Effector memory CD8-positive, alpha-beta T cell (primary cell): ENCODE measurements at places on chromosomes 4 and X.

DNA sequence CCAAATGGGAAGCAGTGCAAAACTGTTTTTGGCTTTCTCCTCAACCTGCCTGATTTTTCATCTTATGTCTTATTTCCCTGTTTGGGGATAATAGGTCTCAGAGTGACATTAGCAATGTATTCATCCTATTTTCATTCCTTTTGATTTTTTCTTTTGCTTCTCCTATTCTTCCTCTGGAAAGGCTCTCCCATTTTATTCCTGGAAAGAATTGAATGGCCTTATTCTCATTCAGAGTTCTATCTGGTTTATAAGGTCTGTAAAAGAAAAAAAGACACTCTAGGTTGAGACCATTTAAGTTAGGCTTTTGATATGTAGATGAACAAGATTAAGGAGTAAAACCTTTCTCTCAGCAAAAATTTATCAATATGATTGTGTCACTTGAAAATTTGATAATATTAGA lies 27.8 kb upstream of the ALB start:
- DNase-seq: no peak

DNA sequence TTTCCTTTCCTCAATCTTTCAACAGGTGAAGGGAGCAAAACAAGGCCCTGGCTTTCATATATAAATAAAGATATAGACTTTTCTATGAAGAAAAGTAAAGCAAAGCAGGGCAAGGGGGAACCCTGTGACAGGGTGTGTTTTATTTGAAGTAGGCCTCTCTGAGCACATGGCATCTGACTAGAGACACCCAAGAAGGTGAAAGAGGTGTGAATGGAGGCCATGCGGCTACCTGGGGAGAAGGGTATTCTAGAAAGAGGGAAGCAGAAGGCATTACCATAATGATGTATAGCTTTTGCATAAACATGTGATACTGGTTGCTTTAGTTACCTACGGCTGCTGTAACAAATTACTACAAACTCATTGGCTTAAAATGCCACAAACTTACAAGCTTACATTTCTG lies 75.8 kb downstream of the DHX15 start:
- DNase-seq: no peak

- no peak for DNase-seq
These were observed 239.7 kb upstream of the PGRMC2 start for GRCh38 chr4:128527351-128527750.

DNA sequence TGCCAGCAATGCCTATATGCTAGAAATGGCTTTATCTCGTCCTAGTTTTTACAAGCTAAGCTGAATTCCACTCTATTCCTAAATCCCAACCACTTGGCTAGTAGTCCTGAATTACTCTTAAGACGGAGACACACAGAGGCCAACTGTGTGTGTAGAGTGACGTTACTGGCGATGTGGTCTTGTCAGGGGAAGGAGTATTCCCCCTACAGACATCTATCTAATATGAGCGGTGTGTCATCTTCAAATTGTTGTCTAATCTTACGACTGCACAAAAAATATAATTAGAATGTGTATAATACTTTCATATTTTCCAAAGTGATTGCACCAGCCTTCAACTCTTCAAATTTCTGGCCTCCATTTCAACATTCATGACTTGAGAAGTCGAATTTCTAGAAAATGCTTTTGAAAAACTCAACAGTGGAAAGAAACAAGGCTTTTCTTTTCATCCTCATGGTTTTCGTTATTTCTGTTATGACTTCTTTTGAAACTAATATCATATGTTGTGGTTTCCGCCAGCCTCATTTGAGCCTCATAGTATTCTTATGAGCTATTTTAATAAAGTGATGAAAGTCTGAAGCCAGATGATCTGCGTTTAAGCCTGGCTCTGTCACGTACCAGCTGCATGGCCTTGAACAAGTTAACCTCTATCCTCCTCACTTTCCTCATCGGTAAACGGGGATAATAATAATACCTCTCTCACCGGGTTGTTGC lies 132.3 kb downstream of the SOWAHB start:
- no peak for DNase-seq

GRCh38 chrX:39438603-39439602 lies 637.6 kb downstream of the MID1IP1 start:
- no peak for DNase-seq

GRCh38 chr4:143195581-143195980 lies 10.9 kb downstream of the USP38 start:
- DNase-seq: no peak

DNA sequence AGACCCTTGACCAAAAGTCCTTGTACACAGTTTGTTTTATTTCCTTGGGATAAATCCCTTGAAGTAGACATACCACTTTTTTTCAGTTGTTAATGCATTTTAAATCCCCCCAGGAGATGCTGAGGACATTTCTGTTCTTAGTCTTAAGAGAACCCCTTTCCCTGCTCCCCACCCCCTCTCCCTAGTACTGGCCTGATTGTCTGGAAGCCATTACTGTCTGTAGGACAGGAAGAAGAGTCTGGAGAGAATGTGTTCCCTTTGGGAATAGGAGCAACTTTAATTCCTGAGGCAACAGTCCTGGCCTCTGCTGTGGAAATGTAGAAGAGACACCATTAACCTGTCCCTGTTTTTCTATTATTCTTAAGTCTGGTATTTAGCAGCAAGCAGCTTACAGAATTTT lies 52.3 kb upstream of the TMEM131L start:
- DNase-seq: no peak

DNA sequence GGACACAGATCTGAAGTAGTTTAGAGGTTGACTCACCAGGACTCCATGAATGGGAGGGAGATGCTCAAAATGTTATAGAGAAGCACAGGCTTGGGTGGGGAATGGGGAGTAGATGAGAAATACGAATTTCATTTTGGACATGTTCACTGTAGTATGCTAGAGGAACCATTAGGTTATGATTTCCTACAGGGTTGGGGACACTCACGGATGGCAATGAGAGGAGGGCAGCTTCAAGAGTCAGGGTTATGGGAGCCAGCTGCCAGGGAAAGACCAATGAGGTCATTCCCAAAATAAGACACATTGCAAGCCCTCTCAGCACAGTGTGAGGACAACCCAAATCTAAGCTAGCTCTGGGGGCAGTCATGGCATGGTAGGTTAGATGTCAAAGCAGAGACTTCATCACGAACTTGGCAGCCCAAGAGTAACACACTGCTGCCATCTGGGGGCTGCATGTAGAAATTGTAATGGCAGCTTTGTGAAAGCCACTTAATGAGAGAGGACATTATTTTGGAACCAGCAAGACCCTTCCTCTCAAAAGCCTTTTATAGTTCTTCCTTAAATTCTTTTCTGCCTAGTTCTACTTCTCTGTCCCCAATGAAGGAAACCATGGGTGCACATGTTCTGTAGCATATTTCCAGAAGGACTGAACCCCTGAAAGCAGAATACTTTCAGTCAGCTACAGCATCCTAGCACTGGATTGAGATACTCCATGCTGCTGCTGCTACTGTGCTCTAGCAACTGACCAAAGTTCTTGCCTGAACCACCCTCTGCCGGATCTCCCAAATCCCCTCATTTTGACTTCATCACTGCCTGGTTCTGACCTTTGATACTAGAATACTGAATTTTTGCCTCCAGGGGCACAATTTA lies 16.2 kb upstream of the ZCCHC12 start:
- no peak for DNase-seq

- no peak for DNase-seq
These were observed 159.3 kb upstream of the GALNT7 start for GRCh38 chr4:173009129-173009823.

GRCh38 chrX:13094374-13094773 lies 50.0 kb upstream of the FAM9C start:
- DNase-seq: no peak

DNA sequence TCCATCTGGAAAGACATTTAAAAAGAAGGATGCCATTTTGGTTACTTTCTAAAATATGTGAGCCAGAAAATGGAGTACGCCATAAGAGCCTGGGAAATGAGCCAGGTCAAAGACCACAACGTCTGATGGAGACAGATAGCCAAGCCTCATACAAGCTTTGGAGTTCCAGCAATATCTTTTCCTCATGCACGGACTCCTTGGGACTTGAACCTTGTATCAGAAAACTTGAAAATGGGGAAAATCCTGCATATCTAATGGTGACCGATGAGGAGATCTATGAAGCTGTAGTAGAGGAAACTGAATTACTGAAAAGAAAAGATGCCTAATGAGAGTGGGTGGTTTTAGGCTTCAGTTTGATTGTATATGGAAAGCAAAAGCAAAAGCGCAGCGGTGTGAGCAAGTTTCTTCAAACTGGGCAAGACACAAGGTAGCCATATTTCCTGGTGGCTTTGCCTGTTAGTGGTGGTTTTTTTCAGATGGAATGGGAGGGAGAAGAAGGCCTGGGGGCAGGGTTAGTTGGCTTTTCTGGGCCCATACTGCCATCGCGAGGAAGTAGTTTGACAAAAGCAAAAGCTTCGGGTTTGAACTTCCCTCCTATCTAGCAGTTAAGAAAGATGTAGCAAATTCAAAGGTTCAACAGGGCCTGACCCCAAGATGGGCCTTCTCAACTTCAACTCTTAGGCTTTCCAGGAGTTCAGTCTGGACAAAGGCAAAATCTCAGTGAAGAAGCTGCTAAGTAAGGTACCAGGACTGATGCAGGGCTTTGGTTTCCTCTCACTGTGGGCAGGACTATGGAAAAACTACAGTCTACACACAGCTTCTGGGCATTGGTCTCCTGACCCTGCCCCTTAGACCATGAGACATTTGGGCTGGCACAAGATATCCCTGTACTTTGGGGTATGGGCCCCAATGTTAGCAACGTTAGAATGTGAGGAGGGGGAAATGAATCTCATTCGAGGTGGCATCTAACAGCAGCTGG lies 210.0 kb upstream of the STK26 start:
- peak; percentile 58 for DNase-seq

GRCh38 chr4:158783785-158784184 lies 15.0 kb downstream of the FNIP2 start:
- DNase-seq: no peak

GRCh38 chr4:176400816-176401461 lies 81.2 kb downstream of the SPCS3 start:
- DNase-seq: no peak

DNA sequence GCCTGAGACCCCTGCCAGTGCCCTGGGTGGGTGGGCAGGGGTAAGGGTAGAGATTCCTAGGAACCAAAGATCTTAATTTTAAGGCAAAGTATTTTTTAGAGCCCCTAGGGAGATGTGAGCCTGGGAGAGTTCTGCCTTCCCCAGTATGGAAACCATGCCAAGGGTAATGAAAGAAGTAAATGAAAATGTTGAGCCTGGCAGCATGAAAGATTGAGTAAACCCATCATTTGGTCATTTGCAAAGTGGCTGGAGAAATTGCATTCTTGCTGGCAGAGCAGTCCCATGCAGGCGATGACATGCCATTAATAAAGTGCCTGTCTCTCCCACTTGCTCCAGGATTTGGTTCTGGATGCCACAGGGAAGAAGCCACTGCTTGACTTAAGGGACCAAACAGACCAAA lies 60.7 kb upstream of the GPC4 start:
- no peak for DNase-seq

GRCh38 chr4:2596611-2597010 lies 60.2 kb downstream of the FAM193A start:
- DNase-seq: no peak

- no peak for DNase-seq
These were observed 19.6 kb downstream of the PGAM4 start for GRCh38 chrX:77949840-77950239.

DNA sequence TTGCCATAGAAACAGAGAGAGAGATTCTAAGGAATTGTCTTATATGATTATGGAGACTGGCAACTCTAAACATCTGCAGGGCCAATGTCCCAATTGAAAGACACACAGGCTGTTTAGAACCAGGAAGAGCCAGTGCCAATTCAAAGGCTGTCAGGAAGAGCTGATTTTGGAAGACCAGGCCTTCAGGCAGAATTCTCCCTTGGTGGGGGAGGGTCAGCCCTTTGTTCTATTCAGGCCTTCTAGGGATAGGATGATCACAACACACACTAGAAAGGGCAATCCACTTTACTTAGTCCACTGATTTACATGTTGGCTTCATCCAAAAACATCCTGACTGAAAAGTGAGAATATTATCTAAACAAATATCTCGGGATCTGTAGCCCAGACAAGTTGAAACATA lies 15.2 kb downstream of the C4orf46 start:
- no peak for DNase-seq
